NCI-H1105 (cell line): ENCODE measurements at places on chromosomes 5 and 9.
A peak's percentile ranks its signal among the peaks of the same experiment; 100 is the strongest.

DNA sequence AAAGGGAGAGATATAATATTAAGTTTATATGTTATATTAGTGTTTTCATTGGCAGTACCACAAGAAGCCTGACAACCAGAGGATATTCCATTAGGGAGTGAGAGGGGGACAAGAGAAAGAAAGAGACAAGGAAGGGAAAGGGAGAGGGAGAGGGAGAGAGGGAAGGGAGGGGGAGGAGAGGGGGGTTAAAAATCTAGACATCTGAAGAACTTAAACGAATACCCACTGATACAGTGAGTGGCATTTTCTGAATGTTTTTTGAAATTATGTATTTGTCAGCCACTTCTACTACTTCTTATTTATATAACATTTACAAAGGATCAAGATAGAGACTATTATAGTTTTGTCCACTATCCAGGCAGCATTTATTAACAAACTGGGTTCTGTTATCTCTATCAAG, 11.6 kb upstream of the CEP120 start:
- no peak for DNase-seq

- DNase-seq, result no peak
Observed at GRCh38 chr5:3891113-3891512, 295.5 kb downstream of the IRX1 start.

DNA sequence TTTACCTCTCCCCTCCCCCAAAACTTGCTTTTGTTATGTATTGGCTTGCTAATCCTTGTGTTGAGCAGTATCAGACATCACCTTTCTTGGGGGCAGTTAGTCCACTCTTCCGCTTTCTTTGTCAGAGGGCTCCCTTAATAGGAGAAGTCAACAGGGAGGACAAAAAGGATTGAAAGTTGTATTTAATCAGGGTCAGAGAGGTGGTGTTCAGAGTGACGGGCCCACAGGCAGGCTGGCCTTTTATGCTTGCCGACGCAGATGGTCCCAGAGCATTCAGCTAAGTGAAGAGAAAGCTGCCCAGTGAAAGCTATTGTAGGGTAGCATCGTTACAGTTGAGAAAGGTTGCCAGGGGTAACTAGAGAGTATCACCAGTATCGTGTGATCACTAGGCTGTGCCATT, 131.1 kb downstream of the ZCCHC7 start:
- DNase-seq, result no peak

DNA sequence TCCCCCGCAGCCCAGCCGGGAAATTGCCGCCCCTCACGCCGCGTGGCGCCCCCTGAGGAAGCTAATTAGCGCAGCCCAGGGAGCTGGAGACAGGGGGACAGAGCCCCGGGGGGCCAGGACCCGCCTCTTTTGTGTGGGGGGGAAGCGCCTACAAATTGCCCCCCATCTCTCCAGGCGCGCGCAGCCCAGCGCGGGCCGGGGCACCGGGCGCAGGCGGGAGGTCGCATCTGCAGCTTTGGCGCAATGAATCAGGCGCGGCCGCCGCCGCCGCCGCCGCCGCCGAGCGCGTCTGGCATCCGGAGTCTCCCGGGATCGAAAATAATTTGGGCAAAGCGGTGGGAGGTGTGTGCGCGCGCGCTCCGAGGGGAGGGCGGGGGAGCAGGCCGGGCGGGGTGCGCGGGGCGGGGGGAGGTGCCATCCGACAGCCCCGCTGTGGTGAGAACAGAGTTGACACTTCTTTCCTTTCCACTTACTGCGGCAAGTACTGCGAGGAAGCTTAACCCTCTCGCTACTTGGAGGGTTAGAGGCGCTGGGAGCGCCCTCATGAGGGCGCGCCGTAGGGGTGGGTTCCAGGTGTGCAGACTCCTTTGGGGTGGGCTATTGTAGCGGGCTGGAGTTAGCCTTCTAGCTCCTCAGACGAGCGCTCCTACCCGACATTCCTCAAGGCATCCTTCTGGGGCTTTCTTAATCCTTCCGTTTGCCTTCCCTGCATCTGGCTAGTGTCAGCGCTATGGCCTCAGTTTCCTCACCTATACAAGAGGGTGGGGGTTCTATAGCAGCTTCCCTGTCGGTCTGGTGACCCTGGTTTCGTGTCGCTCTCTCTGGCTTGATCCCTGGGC, 63.1 kb downstream of the CXXC5 start:
- no peak for DNase-seq

GRCh38 chr9:131190191-131190590, 64.8 kb downstream of the NUP214 start:
- DNase-seq, result no peak

DNA sequence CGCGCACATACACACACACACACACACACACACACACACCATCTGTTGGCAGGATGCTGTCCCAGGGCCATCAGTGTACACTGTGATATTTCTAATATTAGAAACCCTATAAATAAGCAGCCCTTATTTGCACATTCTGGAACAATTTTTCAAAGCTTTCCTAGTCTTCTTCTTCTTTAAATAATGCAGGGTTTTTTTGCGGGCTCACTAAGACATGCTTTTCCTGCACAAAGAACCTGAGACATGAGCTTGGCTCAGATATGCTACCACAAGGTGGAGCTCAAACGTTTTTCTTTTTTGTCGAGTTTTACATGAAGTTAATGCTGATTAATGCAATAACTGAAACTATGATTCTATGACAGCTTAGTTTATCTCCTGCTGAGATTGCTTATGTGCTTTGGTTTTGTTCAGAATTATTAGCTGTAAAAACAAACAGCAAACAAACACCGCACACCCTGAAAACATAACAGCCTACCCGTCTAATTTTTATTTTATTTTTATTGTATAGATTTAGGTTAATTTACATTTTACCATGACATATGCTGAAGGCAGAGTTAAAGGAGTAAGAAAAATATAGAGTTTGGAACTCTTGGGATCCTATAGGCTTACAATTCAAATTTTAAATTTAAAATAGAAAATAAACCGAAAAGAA, 95.8 kb downstream of the ALDH1A1 start:
- peak; percentile 11 for DNase-seq
